ENCODE measurements at places on chromosomes 1 and 21. TPM values are rescaled to one million over a fixed set of nuclear protein-coding genes. Genes with fewer than 3 reads are reported as not detected.

CD160 gene
- not detected for total RNA-seq

KIF14 gene
- total RNA-seq = 30.3 TPM

WDR64 gene
- not detected for total RNA-seq

MROH9 gene
- not detected for total RNA-seq

SLC2A5 gene
- total RNA-seq = not detected

All from thoracic aorta endothelial cell (primary cell).